ENCODE measurements at places on chromosomes 5 and 9.

GRCh38 chr9:104961238-104961637, 33.3 kb upstream of the ABCA1 start:
- DNase-seq, result peak; percentile 86

GRCh38 chr5:6711409-6712141, 1.7 kb upstream of the TENT4A start:
- DNase-seq, result no peak

DNA sequence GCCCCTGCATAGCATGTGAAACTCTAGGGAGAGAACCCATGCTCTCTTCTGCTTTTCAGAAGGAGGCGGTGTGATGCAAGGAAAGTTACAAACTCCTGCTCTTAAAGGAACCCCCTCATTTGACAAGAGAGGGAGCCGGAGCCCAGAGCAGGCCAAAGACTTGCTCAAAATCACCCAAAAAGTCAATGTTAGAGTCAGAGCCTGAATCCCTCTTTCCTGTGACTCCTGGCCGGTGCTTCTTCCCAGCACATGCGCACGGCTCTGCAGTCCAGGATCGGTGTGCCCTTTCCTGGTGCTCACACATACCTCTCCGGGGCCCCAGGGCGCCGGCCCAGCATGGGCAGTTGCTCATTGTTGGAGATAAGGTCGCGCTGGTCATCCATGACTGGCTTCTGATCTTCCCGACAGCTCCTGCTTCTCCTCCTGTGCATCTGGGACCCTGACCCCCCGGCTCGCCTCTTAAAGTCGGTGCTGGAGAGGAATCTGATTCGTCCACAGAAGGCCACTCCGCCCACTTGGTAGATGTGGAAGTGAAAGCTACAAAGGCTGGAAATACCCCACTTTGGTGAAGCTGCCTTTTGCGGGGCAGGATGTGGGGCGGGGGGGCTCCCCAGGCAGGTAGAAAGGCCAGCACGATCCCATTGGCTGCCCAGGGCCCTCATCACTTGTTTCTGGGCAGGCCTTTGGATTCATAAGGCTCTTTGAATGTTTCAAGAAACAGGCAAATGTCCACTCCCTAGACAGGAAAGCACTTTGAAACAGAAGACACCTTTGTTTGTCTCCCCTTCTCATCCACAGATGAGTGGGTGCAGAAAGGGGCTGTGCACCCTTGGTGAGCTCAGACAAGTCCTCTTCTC, at the start of gene CD74:
CD74 (minus strand) TSS at position 592 of the 857 bp plus-strand sequence; CDS start at position 431, 161 bp downstream.
- no peak for DNase-seq

DNA sequence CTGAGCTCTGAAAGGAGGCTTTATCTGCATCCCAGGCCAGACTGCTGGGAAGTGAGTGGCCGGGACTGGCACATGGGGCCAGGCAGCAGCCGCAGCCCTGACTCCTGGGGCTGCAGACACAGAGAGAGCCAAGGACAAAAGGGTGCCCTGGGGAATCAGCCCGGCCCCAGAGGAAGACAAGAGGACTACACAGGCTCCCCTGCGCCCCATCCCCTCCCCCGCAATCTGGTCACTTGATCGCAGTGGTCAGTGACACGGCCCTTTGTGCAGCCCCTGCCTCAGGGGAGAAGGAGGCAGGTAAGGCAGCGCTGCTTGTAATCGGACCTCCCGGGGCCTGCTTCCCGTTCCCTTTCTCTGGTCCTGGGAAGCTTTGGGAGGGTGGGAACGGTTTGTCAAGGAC, 55.5 kb upstream of the FUBP3 start:
- DNase-seq, result no peak

- DNase-seq, result peak; percentile 73
Observed at GRCh38 chr5:9483243-9483642, 62.6 kb downstream of the SEMA5A start.
